ENCODE measurements at places on chromosomes 7 and 10.

GRCh38 chr10:104580321-104580720 lies 60.8 kb upstream of the SORCS3 start:
- no peak for DNase-seq

DNA sequence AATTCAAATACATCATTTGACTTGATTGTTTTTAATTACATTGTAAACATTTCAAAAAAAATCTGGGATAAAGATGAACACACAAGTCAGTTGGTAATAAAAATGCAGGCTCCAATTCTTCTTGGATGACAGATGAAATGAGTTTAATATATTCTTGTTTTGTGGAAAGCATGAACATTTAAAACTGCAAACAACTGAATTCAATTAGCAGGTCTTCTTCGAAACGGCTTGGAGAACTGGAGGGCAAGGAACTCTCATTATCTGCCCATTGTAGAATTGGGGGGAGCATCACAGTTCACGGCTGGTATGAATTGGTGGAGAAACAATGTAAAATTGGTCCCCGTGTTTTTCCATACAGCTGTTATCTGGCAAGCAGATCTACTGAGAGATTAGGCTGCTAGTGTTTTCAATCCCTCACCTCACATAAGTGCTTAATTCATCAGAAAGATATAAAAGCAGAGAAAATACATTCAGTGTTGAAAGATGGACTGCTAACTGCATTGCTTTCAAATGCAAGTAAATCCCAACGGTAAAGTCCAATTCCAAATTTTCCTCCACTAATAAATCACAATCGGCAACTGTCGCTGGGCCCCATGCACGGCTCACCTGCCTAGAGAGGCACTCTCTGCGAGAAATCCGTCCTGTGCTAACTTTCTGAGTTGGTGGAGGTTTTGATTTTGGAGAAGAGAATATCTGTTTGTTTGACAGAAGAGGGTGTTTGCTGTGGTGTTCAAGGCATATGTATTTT lies 199.5 kb downstream of the ZNF438 start:
- no peak for DNase-seq

GRCh38 chr10:93067443-93068365 lies 6.0 kb upstream of the CYP26A1 start:
- no peak for DNase-seq

- no peak for DNase-seq
Measured at GRCh38 chr7:120760050-120760449, 97.9 kb downstream of the TSPAN12 start.

DNA sequence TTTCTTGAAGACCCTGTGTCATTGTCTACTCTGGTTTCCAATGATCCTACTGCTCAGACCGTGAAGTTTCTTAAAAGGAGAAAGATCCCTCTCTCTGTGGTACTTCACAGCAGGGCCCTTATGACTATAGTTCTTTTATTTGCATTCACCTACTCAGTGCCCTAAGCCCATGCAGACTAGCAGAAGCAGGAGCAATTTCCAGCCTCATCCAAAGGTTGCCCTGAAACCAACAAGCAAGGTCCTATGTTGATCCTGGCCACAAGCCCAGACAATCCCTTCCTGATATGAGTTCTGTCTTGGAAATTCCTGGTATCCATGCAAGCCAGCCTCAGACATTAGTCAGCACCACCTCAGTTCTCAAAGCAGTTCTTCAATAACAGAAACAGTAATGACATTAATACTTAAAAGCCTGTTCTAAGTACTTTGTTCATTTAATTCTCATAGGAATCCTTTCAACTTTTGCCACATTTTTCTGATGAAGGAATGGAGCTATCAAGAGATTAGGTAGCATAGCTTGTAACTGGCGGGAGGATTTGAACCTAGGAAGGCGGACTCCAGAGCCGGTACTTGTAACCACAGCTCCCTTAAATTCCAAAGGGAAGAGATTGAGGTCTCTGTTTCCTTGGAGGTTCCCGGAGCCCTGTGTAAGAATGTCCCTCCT lies 58.1 kb upstream of the ST8SIA6 start:
- DNase-seq: peak; percentile 86

GRCh38 chr10:17474595-17475323 lies 20.4 kb upstream of the ST8SIA6 start:
- DNase-seq: no peak

GRCh38 chr10:133324198-133324792 lies 12.4 kb downstream of the CALY start:
- DNase-seq: no peak

- no peak for DNase-seq
Measured at GRCh38 chr7:127396184-127396583, 3.7 kb upstream of the ZNF800 start.

Data from stromal cell of bone marrow (primary cell).